ENCODE measurements at places on chromosomes 13 and 19.

DNA sequence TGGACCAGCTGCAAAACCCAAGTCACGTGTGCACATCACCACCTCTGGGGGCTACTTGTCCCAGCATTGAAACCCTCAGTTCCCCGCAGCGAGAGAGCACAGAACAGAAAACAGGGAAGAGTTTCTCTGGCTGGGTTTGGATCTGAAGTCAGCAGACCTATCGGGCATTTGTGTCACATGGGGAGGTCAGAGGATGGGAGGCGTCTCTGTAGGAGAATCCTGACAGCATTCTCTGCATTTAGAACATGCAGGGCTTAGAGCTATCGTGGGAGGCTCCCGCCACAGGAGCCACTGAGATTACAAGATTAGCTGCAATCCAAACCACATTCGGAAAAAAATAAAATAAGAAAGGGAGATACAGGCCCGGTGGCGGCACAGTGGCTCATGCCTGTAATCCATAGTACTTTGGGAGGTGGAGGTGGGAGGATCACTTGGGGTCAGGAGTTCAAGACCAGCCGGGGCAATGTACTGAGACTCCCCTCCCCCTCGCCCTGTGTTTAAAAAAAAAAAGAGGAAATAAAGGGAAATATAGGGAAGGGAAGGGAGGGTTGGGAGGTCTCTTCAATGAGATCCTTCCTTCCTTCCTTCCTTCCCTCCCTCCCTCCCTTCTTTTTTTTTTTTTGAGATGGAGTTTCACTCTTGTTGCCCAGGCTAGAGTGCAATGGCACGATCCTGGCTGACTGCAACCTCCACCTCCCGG lies 2.9 kb upstream of the TLE6 start:
- no peak for DNase-seq

- DNase-seq, result no peak
Measured at GRCh38 chr13:33205804-33206221, 79.7 kb downstream of the STARD13 start.

DNA sequence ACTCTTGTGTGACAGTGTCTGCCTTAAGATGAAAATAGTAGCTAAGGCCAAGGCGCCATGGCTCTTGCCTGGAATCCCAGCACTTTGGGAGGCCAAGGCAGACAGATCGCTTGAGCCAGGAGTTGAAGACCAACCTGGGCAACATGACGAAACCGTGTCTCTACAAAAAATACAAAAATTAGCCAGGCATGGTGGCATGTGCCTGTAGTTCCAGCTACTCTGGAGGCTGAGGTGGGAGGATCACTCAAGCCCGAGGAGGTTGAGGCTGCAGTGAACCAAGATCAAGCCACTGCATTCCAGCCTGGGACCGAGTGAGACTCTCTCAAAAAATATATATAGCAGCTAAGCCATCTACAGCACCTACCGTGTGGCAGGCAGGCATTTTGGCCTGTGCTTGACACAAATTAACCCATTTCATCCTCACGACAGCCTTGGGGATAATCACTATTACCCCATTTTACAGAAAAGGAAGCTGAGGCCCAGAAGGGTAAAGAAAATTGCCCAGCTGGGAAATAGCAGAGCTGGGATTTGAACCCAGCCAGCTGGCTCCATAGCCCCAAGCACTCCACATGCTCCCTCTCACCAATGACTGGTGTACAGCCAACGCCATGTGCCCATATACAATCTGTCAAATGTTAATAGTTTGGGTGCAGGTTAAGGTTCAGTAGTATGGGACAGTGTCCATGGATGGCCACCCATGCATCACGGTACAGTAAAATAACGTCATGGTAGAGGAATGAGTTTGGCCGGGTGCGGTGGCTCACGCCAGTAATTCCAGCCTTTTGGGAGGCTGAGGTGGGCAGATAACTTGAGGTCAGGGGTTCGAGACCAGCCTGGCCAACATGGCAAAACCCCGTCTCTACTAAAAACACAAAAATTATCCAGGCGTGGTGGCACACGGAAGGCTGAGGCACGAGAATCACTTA lies 3.1 kb downstream of the SLC1A5 start:
- no peak for DNase-seq

DNA sequence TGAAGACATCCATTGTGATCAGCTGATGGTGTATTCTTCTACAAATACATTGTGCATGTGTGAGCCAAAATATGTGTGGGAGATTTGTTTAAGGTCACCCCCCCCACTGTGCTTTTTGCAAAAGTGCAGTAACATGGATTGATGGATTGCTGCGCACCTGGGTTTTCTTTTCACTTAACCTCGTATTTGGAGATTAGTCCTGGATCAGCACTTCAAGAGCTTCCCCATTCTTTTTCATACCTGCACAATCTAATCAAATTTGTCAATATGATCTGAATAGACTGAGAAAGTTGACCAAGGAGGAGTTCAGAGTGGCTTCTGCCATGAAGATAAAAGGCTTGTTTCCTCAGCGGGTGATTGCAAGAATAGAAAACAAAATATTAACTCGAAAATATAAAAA lies 23.7 kb downstream of the NAA16 start:
- DNase-seq, result no peak

- DNase-seq, result no peak
Measured at GRCh38 chr13:21371011-21371410, 88.1 kb downstream of the ZDHHC20 start.

GRCh38 chr13:48178126-48178525 lies 54.9 kb upstream of the ITM2B start:
- DNase-seq, result no peak

- no peak for DNase-seq
Measured at GRCh38 chr13:48426052-48426451, 13.1 kb upstream of the LPAR6 start.

GRCh38 chr13:30908416-30908980 lies 2.4 kb downstream of the MEDAG start:
- no peak for DNase-seq

GRCh38 chr19:47863514-47863936 lies 4.5 kb downstream of the TPRX2 start:
- peak; percentile 77 for DNase-seq

DNA sequence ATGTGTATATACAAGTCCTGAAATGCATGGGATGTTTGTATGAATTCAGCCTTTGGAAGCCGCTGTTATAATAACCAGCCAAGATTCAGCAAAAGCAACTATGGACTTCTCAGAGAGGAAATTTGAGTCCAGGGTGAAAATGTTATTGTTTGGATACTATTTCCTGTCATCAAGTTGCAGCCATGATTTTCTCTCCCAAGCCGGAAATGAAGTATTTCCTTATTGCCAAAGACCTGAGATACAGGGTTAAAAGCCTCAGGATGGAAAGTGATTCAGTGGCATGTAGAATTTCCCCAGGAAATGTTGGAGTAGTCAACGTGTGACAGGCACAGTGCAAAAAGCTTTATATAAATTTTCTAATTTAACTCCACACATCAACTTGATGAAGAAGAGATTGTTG lies 133.9 kb downstream of the IRS2 start:
- DNase-seq, result no peak

DNA sequence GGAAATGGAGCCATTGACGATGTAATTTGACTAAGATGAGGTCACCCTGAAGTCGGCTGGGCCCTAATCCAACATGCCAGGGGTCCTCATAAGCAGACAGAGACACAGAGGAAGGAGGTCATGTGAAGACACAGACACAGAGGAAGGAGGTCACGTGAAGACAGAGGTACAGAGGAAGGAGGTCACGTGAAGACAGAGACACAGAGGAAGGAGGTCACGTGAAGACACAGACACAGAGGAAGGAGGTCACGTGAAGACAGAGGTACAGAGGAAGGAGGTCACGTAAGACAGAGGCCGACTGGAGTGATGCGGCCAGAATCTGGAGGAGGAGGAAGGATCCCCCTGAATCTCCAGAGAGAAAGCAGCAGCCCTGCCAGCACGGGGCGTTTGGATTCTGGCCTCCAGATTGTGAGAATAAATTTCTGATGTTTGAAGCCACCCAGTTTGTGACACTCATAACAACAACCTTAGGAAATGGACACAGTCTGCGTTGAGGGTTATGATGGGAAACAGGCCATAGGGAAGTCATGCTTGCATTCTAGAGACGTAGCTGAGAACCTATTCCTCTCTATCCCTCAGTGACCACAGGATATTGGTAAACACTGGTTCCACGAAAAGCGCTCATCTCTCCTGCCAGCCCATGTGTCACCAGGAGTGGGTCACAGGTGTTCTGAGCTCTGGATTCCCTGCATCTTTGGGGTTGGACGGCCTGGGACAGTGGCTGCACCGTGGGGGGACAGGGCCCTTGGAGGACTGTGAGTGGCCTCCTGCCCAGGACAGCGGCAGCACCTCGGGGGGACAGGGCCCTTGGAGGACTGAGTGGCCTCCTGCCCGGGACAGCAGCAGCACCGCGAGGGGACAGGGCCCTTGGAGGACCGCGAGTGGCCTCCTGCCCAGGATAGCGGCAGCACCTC lies 108.5 kb downstream of the SOX1 start:
- DNase-seq, result no peak

- DNase-seq, result no peak
Measured at GRCh38 chr13:109151696-109152095, 522.3 kb downstream of the MYO16 start.

DNA sequence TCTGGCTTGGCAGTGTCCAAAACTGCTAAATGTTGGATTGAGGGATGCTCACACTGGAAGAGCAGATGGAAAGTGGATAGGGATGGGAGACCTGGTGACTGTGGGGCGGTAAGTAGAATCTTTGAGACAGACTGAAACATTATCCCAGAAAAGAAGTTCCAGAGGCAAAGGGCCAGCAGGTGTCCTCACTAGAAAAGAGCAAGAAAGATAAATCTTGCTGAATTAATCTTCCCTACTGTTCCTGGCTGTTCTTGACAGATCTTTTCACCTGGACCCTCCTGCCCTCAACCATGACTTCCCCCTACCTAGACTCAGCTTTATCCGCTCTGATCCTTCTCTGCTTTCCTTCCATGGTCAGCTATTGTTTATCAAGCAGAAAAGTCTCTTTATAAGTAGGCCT lies 35.0 kb upstream of the FRY start:
- DNase-seq, result no peak

GRCh38 chr19:1538978-1539377 lies 15.1 kb downstream of the PLK5 start:
- no peak for DNase-seq

DNA sequence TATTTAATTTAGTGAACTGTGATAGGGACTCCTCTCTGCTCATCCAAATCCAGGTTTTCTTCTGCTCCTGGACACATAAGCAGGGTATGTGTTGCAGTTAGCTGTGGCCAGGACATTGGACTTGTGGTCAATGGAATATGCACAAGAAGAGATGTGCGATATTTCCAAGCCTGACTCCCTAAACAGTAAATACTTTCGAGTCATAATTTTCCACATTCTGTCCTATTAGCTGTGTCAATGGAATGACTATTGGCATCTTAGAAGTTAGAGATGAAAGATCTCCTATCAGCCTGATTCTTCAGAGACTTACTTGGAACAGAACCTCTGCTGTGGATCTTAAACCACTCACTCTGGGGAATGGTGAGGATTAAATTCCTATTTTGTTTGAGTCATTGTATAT lies 771.0 kb downstream of the EFNB2 start:
- DNase-seq, result no peak

DNA sequence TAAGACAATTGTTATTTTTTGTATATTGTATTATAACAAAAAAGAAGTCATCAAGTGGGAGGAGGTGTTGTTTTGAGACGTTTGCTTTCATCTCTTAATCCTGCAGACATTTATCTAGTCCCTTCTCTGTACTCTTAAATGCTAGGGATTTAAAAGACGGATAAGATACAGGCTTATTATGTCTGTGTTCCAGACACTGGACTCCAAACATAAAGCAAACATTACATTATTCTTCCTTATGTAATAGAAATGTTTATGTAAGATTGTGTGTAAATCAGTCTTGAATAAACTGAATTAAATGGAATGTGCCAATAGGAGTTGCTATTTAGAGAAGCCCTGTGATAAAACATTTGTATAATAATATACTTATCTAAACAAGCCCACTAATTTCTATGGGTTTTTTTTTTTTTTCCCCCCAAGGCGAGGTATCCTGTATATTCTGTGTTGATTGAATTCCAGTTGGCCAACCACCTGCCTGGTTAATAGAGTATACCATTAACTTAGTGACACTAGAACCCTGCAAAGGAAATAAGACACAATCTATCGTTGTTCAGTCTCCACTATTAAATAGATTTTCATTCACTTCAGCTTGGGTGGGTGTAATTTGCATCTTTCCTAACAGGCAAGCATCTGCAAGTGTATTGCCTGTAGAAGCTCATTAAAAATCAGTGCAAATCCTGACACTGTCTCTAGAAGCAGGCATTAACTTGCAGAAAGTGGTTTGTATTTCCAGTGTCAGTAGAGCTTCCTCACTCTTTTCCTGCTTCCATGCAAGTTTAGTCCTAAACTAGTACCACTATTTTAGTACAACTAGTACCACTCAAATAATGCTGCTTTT lies 69.0 kb downstream of the LRCH1 start:
- no peak for DNase-seq

GRCh38 chr13:25678398-25678797 lies 306.6 kb downstream of the ATP8A2 start:
- no peak for DNase-seq

- no peak for DNase-seq
Measured at GRCh38 chr13:26695891-26696311, 64.7 kb downstream of the GPR12 start.

DNA sequence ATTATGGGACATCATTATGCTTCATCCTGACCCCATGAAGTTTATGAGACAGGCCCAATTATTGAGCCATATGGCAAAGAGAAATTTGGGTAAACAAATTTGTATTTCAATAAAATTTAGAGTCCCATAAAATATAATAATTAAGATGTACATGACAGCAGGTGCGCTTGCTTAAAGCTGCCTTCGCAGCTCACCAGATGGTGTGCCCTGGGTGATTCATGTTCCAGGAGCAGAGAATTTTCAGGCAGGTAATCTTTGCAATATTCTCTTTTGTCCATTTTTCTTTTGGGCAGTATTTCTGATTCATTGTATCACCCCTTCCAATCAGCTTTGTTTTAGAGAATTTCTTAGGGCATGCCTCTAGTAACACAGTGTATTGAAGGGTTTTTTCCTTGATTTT lies 39.5 kb upstream of the WASF3 start:
- DNase-seq, result no peak

DNA sequence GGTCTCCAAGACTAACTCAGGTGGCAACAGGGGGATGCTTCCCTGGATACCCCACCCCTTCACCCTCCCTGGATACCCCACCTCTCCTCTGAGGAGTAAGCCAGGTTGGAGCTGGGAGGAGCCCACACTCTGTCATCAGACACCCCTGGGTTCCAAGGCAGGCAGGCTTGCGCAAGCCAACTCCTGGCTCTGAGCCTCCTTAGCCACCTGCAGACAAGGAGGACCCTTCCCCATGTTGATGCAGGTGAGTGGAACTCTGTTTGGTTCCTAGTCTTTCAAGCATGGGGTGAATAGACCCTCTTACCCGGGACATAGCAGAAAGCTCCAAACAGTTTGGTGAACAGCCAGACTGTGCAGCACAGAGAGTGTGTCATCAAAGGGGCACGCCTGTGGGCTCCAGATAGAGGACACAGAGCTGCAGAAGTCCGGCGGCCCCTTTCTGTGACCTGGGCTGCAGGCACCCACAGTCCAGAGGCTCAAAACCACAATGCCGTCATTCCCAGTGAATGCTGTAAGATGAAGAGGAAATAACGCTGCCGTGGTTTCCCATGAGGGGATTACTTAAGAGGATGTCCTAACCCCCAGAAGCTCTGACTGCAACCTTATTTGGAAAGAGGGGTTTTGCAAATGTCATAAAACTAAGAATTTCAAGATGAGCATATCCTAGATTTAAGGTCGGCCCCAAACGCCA lies 12.1 kb upstream of the HAS1 start:
- no peak for DNase-seq
